Neural crest cell (in vitro differentiated cells): ENCODE measurements at places on chromosomes 11 and 22.

- DNase-seq, result no peak
Measured at GRCh38 chr22:31933816-31934482, 10.4 kb upstream of the YWHAH start.

GRCh38 chr11:8209208-8209807 lies 40.5 kb upstream of the RIC3 start:
- no peak for DNase-seq

GRCh38 chr11:73330569-73331093 lies 22.6 kb downstream of the ARHGEF17 start:
- DNase-seq, result no peak

- no peak for DNase-seq
Measured at GRCh38 chr11:2002042-2002776, 4.6 kb upstream of the H19 start.

GRCh38 chr11:116109228-116109627 lies 605.0 kb upstream of the CADM1 start:
- DNase-seq, result no peak

DNA sequence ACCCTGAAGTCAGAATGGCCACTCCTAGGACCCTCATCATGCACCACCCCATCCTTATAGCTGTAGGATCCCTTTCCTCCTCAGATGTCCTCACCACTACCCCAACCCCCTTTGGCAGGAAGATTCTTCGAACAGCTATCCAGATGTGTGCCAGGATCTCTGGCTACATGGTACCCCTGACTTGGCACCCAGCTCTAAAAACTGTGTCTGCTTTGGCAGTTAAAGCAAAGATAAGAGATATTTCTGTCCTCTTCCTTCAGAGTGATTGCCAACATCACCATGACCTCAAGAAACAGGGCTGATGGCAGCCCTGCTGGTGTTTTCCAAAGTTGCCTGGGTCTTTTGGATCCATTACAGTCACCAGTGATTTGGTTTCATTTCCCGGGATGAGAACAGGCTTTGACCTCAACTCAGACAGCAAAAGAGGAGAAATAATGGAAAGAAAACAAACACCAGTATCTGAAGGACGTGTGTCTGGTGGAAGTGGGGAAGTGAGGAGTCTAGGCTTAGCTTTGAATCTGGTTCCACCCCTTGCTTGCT lies 4.3 kb upstream of the NRIP3 start:
- DNase-seq, result no peak

DNA sequence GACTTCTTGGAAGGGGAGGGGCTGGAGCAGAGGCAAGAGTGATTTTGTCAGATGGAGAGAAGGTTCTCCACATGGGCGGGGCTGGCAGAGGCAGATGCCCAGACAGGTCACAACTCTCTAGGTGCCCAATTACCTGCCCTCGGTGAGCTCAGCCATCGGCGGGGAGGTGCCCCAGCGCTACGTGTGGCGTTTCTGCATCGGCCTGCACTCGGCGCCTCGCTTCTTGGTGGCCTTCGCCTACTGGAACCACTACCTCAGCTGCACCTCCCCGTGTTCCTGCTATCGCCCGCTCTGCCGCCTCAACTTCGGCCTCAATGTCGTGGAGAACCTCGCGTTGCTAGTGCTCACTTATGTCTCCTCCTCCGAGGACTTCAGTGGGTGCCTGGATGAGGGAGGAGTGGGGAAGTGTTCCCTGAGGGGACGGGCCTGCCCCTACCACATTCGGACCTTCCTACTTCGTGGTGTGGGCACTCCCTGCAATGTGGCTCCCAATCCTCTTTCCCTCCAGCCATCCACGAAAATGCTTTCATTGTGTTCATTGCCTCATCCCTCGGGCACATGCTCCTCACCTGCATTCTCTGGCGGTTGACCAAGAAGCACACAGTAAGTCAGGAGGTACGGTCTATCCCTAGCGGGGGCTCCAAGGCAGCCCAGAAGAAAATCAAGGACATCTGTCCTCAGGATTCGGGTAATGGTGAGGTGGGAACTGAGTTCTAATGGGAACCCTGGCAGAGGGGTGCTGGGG lies 15.6 kb downstream of the PGAP2 start:
- DNase-seq, result no peak

- DNase-seq, result no peak
Measured at GRCh38 chr22:47166446-47167016, 404.1 kb downstream of the TBC1D22A start.

- DNase-seq, result no peak
Measured at GRCh38 chr22:32905400-32905799, 103.9 kb downstream of the TIMP3 start.

- DNase-seq, result no peak
Measured at GRCh38 chr22:30705710-30706651, 11.3 kb downstream of the OSBP2 start.

DNA sequence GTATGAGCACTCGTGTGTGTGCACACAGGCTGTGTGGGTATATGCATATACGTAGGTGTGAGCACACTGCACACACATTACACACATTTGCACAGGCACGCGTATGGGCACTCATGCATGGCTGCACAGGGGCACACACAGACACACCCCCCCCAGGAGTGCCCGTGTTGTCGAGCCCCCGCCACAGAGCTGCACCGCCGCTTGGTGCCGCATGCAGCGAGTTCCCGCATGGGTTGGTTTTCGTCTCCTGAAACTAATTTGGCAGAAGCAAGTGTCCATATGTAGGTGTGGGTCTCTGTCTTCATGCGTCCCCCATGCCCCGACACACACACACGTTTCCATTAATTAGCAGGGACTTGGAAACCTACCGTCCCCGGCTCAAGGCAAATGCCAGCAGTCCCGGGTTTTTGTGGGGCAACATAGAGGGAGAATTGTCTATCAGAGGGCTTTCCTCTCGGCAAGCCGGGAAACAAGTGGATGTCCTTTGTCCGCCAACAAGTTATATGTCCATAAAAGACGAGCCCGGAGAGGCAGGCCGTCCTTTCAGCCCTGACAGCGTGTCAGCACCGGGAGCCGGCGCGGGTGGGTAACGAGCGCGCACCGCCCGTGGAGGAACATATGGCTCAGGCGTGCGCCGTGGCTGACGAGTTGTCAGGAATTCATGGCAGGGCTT lies 1291.7 kb downstream of the BRD1 start:
- no peak for DNase-seq
